AG09309 (cell line): ENCODE measurements at places on chromosomes 13 and 19.

DNA sequence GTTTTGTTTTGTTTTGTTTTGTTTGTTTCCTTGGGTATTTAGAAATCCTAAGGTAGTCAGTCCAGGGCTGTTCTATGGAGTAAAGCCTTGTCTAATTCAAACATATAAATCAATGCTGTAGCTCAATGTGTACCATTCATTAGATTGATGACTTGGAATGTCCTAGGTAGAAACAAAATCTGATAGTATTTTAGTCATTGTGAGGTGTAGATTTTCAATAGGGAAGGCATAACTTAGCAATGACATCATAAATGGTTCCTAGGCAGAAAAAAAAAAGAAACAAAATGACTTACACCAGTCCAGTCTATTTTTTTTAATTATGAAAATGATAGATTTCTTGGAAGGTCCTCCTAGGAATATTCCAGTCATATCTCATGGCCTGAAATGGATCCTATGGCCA is 189.9 kb downstream of the SPRY2 start:
- no peak for DNase-seq

DNA sequence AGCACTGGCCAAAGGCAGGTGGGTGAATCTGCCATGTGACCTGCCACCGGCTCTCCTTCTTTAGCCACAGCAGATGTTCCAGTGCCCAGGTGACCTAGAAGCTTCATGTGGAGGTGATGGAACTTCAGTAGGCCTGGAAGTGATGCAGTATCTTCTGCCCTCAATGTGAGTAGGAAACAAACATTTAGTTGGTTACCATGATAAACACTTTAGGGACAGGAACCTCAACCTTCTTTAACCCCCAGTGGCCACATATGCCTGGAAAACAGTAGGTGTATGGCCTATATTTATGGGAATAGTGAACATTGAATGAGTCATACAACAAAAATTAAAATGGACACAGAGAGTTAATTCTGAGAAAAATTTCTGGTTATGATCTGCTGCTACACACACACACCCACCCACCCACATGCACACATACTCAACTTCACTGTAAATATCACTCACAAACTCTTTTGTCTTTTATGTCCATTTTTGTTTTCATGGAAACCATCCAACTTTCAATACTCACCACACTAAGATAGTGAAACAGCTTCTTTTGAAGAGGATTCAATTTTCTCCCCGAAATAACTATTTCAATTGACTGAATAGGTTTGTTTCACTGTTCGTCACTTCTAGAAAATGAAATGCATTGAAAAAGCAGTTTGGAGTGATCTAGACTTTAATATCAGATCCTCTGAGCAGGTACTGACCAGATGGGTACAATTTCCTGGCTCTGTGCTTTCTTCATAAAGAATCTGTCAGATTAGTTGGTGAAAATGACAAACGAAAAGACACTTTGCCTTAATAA is 97.3 kb downstream of the STARD13 start:
- DNase-seq, result no peak

- DNase-seq, result no peak
These were observed 588 bp upstream of the DPY19L3 start for GRCh38 chr19:32404933-32405430.

GRCh38 chr13:46577696-46578589 is 25.0 kb downstream of the LRCH1 start:
- no peak for DNase-seq

- no peak for DNase-seq
These were observed 53.8 kb downstream of the MLLT1 start for GRCh38 chr19:6226012-6226411.

DNA sequence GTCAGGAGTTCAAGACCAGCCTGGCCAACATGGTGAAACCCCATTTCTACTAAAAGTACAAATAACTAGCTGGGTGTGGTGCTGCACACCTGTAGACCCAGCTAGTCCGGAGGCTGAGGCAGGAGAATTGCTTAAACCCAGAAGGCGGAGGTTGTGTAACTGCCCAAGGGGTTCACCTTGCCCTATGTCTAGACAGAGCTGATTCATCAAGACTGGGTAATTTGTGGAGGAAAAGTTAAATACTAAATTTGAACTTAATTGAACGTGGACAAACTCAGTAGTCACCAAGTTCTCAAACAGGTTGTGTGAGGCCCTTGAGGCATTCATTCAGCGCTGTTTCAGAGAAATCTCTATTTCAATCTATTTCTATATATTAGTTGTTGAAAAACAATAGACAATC is 13.7 kb upstream of the ZNF486 start:
- DNase-seq, result no peak

GRCh38 chr19:31770223-31770622 is 421.0 kb upstream of the TSHZ3 start:
- DNase-seq, result no peak

DNA sequence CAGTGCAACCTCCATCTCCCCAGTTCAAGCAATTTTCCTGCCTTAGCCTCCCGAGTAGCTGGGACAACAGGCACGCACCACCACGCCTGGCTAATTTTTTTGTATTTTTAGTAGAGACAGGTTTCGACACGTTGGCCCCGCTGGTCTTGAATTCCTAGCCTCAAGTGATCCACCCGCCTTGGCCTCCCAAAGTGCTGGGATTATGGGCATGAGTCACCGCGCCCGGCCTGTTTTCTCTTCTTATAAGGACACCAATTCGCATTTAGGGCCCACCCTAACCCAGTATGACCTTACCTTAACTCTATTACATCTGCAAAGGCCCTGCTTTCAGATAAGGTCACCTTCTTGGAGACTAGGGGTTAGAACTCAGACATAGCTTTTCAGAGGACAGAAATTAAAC is 35.1 kb downstream of the TMEM161A start:
- DNase-seq, result no peak

DNA sequence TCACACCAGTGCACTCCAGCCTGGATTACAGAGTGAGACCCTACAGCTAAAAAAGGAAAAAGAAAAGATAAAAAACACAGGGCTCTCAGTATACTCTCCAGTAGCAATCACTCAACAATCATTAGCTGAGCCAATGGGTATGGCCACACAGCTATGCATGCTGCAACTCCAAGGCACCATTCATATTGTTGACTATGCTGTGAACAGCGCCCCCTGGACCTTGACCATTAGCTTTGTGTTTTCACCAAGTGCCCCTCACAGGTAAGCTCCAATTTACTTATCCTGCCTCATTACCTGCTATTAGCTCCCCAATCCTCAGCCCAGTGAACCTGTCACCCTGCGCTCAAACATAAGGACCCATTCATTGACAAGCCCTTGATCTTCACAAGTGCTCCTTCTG is 35.8 kb downstream of the ZIC5 start:
- DNase-seq, result no peak
